Fibroblast of skin of left quadriceps (primary cell): ENCODE measurements at places on chromosomes 2 and 18.

DNA sequence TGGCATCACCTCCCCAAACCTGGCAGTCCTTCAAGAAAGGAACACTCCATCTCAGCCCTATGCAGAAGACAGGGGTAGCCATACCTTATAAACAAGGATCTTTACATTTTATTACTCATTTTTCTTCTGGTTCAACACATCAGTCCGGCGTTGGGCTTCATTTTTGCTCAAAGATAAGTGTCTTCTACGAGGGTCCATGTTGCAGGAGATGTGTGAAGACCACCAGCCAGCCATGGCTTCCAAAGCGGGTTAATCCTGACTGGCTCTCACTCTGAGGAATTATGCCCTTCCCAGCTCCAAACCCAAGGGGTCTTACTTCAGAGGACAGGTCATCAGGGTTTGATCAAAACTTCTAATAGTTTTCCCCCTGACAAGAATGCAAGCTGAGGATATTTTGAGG is 23.9 kb upstream of the GNAL start:
- DNase-seq, result no peak

DNA sequence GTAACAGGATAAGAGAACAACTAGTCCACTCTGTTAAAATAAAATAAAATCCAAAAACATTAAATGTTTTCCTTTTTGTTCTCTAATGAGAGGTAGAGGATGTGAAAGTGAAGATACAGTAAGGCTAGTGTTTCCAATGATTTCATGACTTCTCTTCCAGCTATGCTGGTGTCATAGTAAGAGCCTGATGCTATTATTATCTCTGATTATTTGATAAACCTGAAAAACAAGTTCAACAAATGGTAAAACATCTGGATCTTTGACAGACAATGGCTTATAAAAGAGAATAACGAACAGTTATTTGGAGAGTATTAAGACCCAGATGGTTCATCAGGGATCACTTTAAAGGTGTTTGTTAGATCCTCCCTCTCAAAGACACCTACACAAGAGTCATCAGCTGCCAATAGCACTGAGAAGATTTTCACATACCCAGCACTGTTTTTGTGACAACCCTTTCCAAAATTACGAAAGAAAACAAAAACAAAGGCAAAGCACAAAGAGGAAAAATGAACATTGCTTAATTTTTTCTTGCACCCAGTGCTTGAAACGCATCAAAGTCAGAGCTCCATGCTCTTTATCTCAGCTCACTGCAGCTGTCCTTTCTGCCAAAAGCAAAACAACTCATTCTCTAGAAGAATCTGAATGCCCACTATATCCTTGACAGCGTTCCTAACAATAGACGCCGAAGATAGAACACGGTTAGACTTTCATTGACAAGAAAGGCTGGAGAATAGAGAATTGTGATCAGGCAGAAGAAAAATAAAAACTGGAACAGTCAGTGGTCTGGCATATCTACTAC is 168.6 kb downstream of the SLC8A1 start:
- DNase-seq, result no peak

GRCh38 chr2:240906141-240906910 is at the start of gene CROCC2:
CROCC2 (plus strand) TSS chr2:240906336; CDS start chr2:240906514, 178 bp downstream.
- no peak for DNase-seq

DNA sequence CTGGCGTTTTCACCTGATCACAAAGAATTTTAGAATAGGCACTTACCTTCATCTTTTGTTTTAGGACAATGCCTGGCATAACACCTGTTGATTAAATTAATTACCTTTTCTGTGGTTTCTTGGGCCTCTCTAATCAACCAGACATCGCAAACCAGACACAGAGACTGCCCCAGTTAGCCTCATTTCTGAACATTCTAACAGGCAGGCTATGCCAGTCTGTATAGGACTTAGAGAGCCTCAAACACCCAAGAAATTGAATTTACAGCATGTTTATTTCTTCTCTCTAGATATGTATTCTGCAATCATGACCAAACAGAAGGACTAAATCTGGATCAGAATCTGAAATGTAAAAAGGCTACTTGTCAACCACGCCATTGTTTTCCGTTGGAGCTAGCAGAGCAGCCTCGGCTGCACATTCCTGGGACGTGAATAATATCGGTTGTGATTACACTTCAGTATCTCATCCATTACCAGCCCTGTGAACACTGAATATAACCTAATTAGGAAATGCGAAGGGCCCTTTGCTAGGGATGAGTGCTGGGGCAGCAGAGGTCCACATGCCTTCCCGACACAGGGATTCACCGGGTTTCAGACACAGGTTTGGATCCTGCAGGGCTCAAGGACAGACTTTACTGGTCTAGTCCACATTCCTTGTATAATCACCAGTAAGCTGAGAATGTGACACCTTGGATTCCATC is 17.5 kb upstream of the CDC42EP3 start:
- peak; percentile 87 for DNase-seq

DNA sequence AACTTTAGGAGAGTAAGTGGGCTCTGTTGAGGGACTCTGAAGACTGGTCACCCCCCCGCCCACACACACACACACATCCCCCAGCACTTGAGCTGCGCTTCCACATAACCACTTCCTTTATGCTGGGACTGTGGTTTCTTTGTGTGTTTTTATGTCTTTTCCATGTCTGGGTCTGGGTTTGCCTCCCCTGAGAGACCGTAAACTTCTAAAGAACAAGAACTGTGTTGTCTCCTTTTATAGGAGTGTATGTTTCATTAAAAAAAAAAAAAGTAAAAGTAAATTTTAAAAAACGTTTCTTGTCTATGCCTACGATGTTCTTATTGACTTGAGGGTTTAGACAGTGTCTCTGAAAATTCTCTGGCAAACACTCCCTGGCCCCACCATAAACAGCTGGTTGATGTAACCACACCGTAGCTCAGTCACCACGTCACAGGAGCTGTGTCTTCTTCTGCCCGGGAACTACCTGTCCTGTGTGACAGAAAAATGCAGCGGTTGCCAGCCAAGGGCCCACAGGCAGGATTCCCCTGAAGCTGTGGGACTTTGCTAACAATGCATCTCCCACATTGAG is 68.0 kb downstream of the KLHL29 start:
- DNase-seq, result peak; percentile 36

- no peak for DNase-seq
Measured at GRCh38 chr2:10498525-10499274, 50.6 kb upstream of the ODC1 start.
